Hair follicular keratinocyte (primary cell): ENCODE measurements at places on chromosomes 1 and 21. TPM values are rescaled to one million over a fixed set of nuclear protein-coding genes. Genes with fewer than 3 reads are reported as not detected.

HMCN1 gene
- 0.95 and 3.7 TPM in 2 replicates for total RNA-seq

MPL gene
- total RNA-seq = 0.08 and 0.34 TPM in 2 replicates

AKT3 gene
- total RNA-seq = 6.6 and 10.9 TPM in 2 replicates

ESRRG gene
- total RNA-seq = 0.04 and 0.08 TPM in 2 replicates

MMP23B gene
- 0.08 and 3.7 TPM in 2 replicates for total RNA-seq

CR1L gene
- total RNA-seq = not detected in 2 replicates

SPATC1L gene
- total RNA-seq = 4.8 and 8.0 TPM in 2 replicates

TCHH gene
- total RNA-seq = 0.04 TPM in 1 of 2 replicates, not detected in the other
